ENCODE measurements at places on chromosomes 7 and 10. TPM values are rescaled to one million over a fixed set of nuclear protein-coding genes. Genes with fewer than 3 reads are reported as not detected.

DNA sequence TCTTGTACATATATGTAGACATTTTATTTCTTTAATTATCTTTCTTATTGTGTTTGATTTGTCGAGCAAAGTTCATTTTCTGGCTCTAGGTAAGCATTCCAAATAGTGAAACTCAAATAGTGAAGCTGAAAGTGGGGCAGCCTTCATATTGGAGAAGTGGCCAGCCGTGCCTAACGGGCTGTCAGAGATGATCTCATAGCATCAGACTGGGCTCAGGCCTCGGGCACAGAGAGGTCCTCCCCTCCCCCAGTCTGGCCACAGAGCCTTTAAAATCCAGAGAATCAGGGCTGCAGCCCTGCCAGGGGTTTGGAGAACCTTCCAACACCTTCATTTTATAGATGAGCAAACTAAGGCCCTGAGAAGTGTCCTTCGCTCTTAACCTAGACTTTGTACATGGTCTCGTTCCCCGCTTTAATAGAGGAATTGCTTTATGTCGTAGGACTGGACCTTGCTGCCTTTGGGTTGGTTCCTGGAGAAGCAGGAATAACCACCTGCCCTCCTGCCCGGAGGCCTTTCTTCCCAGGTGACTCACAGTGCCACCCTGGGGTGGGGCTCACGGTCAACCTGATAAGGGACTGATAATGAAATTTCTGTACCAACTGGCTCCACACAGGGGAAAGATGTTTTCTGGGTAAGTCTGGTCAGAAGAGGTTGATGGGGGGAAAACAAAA lies 7.3 kb downstream of the TSPAN15 start:
- DNase-seq, result no peak

DNA sequence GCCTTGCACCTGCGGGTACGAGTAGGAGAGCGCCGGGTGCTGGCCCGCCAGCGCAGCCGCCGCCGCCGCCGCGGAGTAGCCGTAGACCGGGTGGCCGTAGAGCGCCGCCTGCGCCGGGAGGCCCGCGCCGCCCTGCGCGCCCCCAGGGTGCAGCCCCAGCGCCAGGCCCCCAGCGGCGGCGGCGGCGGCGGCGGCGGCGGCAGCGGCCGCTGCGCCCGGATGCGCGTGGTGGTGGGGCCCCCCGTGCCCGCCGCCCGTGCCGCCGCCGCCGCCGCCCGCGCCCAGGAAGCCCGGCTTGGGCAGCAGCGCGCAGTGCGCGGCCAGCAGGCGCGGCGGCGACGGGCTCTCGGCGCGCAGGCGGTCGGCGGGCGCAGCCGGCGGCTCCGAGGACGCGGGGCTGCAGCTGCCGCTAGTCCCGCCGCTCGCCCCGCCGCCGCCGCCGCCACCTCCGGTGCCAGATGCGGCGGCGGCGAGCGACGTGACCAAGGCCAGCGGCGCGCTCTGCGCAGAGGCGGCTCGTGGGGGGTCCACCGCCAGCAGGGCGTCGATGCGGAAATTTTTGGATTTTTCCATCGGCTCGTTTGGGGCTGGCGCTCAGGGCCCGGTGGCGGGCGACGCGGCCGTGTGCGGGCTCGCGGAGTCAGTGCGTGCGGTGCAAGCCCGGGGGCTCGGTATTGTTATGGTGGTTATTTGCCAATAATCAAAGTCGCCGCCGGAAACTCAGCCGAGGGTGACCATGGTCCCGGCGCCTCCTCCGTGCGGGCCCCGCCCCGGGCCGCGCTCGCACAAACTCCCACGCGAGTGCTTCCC lies 480 bp downstream of the MNX1 start:
- DNase-seq, result no peak

DNA sequence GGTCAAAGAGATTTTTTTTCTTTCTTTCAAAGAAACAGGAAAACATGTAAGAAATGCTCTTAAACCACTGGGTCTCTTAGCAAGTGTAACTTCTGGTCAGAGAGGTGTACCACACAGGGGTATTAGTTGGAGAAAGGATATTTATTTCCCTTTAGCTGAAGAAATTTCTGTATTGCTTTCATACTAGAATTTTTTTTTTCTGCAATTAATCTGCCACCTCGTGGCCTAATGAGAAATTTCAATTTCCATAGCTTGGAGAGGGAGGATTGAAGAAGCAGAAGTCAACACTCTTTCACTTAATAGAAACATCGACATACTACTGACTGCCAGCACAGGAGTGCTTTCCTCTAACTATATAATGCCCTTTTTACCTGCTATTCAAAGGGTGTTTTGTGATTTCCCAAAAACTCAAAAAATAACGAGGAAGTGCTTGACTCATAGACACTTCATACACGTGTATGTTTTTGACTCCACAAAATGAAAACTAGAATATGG lies 177.6 kb upstream of the NAMPT start:
- peak; percentile 56 for DNase-seq

DNA sequence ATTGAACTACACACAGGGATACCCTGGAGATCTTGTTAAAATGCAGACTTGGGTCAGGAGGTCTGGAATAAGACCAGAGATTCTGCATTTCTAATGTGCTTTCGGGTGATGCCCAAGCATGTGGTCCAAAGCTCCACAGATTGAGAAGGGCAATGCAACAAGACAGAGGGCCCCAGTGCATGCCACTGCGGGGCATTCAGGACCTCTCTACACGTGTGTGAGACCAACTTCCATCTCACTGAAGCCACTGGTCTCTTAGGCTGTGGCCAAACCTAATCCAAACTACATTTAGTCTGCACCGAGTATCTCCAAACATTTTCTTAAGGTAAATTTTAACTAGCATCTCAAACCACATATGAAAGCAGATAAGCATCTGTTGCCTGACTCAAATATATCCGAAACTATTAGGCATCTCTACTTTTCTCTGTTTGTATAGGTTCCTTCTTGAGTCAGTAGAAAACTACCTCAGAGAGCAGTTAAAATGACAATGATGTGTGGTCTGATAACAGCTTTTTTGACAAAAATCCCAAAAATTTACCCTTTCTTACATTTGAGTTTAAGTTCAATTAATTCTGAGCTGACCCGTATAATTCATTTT lies 107.5 kb downstream of the ELMO1 start:
- DNase-seq, result no peak

CC2D2B gene
- total RNA-seq, result 14.4 TPM

Measured in umbilical cord (tissue), 2 donors.